Left cardiac atrium (tissue), 4 donors: ENCODE measurements at places on chromosomes 5 and 9.

DNA sequence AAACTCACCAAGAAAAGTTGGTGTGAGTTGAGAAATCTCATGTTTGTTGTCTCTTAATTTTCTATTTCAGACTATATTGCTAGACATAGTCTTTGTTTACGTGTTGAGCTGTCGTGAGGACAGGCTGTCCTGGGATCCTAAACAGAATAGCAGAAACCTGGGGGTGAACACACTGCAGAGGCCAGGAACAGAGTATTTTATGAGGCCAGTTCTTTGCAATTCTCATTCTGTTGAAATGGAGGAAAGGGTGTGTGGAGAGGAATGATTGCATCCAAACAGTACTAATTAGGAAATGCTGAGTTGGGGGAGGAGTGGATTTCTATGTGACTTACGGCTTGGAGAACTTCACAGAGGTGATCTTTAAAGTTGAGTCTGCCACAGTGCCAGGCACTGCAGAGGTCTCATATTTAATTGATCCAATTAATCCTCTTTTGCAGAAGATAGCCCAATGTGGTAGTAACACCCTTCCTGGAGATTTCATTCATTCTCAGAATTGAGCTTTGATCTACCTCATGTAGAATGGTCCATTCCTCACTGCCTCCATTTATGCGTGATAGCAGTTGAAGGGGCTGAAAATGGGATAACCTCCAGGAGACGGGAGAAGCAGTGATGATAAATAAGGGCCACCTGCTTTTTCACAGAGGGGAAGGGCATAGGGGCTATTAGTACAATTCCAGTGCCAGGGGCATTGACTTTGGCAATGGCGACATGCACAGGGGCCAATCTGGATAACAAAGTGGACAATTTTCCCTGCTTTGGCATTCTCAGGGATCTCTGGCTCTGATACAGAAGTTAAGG lies 84.7 kb upstream of the TNFAIP8 start:
- DNase-seq = no peak

- DNase-seq = no peak
Measured at GRCh38 chr9:16864649-16865434, 5.6 kb downstream of the BNC2 start.

DNA sequence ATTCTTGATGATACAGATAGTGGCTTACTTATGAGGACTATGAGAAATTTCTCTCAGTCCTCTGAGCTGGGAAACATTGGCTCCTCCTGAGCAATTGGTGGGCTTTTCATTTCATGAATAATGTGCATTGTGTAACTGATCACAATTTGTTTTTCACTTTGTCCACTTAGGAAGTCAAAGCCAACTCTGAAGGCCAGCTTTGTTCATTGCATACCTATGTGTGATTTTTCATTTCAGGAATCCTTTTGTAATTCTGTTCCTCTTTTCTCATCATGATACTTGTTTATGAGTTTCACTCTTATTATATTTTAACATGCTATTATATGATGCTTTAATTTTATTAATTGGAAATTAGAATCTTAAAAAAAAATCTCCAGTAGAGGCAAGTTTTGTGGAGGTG lies 483.0 kb downstream of the EBF1 start:
- no peak for DNase-seq

DNA sequence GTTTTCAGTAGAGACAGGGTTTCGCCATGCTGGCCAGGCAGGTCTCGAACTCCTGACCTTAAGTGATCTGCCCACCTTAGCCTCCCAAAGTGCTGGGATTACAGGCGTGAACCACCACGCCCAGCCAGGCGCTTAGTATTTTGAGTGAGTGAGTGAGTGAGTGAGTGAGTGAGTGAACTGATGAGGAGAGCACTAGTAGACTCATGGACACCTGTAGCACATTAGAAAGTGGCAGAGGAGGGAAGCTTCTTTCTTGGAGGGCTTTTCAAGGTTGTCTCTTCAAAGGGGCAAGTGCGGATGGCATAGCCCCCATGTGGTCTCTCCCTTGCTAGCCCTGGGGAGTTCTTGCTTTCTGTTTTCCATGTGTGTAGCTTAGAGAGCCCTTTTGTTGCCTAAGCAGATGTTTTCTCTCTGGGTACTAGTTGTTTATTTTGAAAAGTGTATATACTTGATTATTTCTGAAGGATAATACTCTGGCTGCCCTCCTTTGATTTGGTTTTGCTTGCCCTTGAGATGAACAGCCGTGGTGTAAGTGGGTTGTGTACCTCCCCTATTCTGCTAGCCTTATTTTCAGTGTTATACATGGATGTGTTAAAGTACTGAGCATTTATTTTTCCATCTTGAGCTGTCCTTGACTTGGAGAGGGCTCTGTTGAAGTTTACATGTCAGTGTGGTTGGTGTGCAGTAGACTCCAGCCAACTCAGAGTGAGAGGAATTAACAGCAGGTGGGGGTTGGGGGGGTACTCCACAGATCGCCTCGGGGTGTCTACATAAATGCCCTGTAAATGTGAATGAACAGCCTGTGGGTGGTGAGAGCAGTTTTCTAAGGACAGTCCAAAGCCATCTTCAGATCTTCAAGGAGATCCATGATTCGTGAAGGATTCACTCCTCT lies 35.5 kb downstream of the PRRC2B start:
- DNase-seq = no peak

DNA sequence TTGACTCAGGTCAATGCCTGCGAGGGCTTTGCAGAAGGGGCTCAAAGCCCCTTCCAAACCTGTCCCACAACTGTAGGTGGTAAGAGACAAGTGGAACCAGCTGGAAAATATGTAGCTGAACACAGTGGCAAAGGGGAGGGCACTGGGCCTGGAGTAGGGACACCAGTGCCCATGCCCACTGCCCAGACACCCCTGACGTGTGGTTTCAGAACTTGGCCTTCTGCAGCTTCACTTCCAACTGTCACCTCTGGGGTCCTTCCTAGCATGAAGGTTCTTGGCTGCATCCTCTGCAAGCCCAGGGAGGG lies 233.1 kb upstream of the IRX1 start:
- no peak for DNase-seq

DNA sequence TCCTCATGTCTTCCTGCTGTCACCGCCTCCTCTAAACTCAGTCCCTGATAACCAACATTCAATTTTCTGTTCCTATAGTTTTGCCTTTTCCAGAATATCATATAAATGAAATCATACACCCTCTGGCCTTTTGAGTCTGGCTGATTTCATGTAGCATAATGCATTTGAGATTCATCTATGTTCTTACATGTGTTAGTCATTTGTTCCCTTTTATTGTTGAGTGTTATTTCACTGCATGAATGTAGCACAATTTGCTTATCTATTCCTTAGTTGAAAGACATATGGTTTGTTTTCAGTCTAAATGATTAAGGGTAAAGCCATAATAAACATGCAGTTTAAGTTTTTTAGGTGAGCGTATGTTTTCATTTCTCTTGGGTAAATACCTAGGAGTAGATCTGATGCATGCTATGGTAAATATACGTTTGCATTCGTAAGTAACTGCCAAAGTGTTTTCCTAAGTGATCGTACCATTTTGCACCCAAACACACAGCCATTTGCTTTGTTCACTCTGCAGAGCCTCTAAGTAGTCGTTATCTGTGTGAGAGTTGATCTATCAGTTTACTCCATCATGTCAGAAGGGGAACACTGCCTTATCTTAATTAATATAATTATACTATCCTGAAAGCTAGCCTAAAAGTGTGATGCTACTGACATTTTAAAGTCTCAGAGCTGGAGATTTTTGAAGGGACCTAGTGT lies 460.8 kb downstream of the DMAC1 start:
- no peak for DNase-seq
